ENCODE measurements at places on chromosomes 12 and 14.

DNA sequence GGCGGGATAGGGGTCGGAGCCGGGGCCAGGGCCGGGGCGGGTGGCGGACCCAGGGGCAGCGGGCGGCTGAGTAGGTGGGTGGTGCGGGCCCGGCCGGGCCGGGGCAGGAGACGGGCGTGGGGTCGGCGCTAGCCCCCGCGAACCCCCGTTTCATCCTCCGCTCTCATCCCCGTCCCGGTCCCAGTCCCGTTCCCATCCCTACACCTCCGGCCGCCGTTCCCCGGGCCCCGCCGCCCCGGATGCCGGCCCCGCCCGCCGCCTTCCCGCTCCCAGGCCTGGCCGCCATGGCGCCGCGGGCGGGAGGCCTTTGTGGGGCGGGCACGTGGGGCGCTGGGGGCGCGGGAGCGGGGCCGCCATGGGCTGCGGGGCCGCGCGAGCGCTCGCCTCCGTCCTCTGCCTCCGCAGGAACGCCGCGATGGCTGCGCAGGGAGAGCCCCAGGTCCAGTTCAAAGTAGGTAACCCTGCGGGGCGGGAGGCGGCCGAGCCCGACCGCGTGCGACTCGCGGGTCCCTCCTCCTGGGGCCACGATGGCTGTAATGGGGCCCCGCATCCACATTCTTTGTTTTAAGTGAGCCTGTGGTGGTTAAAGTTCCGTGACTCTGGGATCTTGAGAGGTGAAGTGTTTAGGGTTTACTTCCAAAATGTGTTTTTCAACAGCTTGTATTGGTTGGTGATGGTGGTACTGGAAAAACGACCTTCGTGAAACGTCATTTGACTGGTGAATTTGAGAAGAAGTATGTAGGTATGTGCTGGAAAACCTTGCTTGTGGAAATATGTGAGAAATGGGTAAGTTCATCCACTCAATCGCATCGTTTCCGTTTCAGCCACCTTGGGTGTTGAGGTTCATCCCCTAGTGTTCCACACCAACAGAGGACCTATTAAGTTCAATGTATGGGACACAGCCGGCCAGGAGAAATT, 572 bp downstream of the RAN start:
- no peak for DNase-seq
- peak overlapping the region; percentile 83 for H3K4me3 ChIP-seq
- peaks cover 71% of the 10 kb centered on the region for H3K36me3 ChIP-seq
- H3K4me1 ChIP-seq: peaks cover 50% of the 10 kb centered on the region

DNA sequence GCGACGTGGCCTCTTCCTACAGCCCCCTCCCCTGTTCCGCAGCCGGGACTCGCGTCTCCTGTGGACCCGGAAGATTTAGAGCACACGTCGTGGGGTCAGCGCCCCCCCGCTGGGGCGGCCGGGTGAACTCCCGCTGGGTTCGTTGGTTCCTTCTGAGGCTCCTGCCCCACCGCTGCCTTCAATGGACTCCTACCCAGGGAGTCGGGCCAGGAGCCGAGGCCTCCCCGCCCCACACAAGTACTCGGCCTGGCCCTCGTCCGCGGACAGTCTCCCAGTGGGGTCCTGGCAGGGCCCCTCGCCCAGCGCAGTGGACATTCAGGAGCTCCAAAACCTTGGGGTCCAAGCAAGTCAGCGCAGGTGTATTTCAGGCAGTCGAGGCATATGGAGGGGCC, 1.2 kb downstream of the MMP17 start:
- no peaks in the 10 kb centered on the region for H3K36me3 ChIP-seq
- peak overlapping the region; percentile 79 for H3K4me3 ChIP-seq
- H3K27me3 ChIP-seq: peaks cover 56% of the 10 kb centered on the region
- peaks cover 9% of the 10 kb centered on the region for H3K4me1 ChIP-seq

- no peaks in the 10 kb centered on the region for H3K27me3 ChIP-seq
- H3K27ac ChIP-seq: no peak overlapping the region
- H3K4me1 ChIP-seq: no peaks in the 10 kb centered on the region
- no peaks in the 10 kb centered on the region for H3K36me3 ChIP-seq
These were observed 360.4 kb upstream of the MDGA2 start for GRCh38 chr14:48035836-48036235.

DNA sequence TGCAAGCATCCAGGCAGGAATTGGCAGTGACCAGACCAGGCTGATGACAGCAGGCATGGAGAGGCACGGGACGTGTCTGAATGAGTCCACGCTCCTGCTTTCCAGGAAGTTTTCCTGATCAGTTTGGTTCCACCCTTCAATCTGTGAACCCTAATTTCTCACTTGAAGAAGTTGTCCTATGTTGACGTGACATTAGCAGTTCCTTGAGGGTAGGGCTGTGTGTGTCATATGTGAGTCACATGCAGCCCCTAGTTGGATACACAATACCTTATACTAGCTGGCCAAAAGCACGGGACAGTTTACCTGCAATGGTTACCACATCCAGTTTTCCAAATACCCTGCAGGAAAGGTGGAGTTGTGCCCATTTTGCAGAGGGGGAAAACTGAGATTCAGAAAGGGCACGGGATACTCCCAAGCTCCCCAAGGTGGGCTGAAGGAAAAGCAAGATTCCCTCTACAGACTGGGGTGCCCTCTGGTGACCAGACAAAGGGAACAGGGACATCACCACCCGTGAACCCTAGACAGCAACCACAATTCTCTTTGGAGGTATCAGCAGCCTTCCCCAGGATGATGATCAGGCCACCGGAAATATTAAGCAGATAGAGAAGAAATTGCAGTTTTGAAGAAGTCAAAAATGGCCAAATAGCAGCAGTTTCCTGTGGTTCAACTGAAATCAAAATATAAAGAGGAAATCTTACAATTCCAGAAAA, 194.5 kb downstream of the PHETA1 start:
- H3K4me1 ChIP-seq: no peaks in the 10 kb centered on the region
- peaks cover 2% of the 10 kb centered on the region for H3K36me3 ChIP-seq
- H3K27me3 ChIP-seq: peaks cover 62% of the 10 kb centered on the region
- no peak for DNase-seq

GRCh38 chr14:80798211-80798610, 143.3 kb downstream of the CEP128 start:
- H3K27ac ChIP-seq: no peak overlapping the region
- no peaks in the 10 kb centered on the region for H3K27me3 ChIP-seq
- no peak overlapping the region for H3K4me3 ChIP-seq

GRCh38 chr12:13061377-13061776, 17.2 kb downstream of the FAM234B start:
- no peak overlapping the region for H3K27ac ChIP-seq
- H3K4me3 ChIP-seq: no peak overlapping the region
- no peaks in the 10 kb centered on the region for H3K27me3 ChIP-seq
- no peak for DNase-seq

DNA sequence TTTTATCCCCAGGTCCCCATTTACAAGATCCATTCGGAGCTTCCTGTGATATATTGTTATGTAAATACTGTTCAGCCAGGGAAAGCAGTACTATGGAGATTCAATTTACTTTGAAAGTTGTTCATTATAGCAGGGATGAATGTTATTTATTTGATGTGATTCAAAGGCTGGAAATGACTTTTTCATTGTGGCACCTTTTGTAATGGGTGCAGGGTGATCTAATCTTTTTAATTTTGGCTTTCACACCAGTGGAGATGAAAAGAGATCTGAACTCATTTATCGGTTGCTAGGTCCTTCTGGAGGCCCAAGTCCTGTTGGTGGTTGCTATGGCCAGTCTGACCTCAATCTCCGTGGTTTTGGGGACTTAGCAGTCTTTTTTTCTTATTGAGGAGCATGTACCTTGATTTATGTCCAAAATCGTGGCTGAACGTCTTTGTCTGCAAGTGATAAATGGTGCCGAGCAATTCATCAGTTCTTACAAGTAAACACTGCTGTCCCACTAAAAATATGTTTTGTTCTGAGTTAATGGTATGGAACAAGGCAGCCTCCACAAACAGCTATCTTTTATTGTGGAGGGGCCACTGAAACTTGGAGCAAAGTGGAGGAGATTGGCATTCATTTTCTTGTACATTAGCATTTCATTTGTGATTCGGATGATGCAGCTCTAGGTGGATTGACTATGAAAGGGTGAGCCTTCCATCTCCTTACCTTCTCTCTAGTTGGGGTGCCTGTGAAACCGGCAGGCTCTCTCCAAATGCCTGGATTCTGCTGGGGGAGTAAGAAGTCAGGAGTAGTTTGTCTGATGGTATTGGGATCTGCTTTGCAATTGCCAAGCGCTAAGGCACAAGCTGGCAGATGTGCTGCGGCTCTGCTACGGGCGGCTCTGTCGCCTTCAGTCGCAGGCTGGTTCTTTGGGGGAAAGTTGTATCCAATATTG, 2.0 kb downstream of the RMST start:
- DNase-seq: no peak
- H3K27ac ChIP-seq: no peak overlapping the region

GRCh38 chr12:110844551-110845338, 2.0 kb upstream of the CCDC63 start:
- no peak overlapping the region for H3K27ac ChIP-seq
- H3K36me3 ChIP-seq: no peaks in the 10 kb centered on the region
- peaks cover 51% of the 10 kb centered on the region for H3K27me3 ChIP-seq

DNA sequence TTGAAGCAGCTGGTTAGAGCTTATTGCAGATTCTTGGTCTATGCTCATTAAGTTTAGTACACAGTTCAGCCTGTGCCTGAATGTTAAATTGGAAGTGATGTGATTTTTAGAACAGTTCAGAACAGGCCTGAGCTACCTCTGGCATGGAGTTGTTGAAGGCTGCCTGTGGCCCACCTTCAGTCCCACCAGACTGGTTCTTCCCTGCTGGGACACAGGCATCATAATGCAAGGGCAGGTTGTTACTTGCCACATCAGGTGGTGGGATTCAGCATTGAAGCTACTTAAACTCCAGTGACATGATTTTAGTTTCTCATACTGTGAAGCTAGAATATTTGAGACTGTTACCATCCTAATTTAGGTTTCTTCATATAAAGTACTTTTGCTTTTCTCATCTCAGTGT, 49.4 kb downstream of the PROX2 start:
- no peaks in the 10 kb centered on the region for H3K27me3 ChIP-seq
- H3K27ac ChIP-seq: no peak overlapping the region
- peaks cover 12% of the 10 kb centered on the region for H3K36me3 ChIP-seq
- no peak overlapping the region for H3K4me3 ChIP-seq
- no peaks in the 10 kb centered on the region for H3K4me1 ChIP-seq
- DNase-seq: no peak

GRCh38 chr14:22994762-22995275, 12.5 kb upstream of the AJUBA start:
- no peak overlapping the region for H3K4me3 ChIP-seq
- H3K27me3 ChIP-seq: no peaks in the 10 kb centered on the region
- no peak overlapping the region for H3K27ac ChIP-seq
- no peak for DNase-seq
- H3K4me1 ChIP-seq: no peaks in the 10 kb centered on the region
- peaks cover 3% of the 10 kb centered on the region for H3K36me3 ChIP-seq

DNA sequence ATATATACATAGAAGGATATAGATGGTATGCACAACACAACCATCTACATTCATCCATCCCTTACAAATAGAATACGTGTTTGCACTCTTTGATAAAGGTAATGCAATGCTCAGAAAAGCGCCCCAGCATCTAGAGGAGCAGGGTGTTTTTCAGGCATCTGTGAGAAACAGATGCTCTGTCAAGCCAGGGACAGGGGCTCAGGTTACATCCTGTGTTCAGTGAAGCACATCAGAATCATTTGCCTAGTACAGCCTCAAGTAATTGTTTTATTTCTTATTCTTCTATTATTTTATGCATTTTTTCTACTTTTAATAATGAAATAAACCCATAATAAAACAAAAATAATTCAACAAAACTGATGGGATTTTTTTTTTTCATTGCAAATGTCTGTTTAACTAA, 50.5 kb upstream of the HIF1A start:
- DNase-seq: no peak
- peaks cover 5% of the 10 kb centered on the region for H3K4me1 ChIP-seq
- H3K4me3 ChIP-seq: no peak overlapping the region
- no peaks in the 10 kb centered on the region for H3K36me3 ChIP-seq
- H3K27me3 ChIP-seq: no peaks in the 10 kb centered on the region
- H3K27ac ChIP-seq: no peak overlapping the region

GRCh38 chr12:128969480-128970055, 116.3 kb downstream of the GLT1D1 start:
- no peak overlapping the region for H3K27ac ChIP-seq
- H3K36me3 ChIP-seq: no peaks in the 10 kb centered on the region
- H3K4me3 ChIP-seq: peak overlapping the region; percentile 0
- peaks cover 30% of the 10 kb centered on the region for H3K27me3 ChIP-seq

All from effector memory CD8-positive, alpha-beta T cell (primary cell).